NCI-H1092 treated with DMSO at 0.1 percent for 48 hours (cell line): ENCODE measurements at places on chromosomes 1 and 21.

GRCh38 chr1:12112711-12113161 is 49.6 kb downstream of the TNFRSF8 start:
- no peak for DNase-seq

DNA sequence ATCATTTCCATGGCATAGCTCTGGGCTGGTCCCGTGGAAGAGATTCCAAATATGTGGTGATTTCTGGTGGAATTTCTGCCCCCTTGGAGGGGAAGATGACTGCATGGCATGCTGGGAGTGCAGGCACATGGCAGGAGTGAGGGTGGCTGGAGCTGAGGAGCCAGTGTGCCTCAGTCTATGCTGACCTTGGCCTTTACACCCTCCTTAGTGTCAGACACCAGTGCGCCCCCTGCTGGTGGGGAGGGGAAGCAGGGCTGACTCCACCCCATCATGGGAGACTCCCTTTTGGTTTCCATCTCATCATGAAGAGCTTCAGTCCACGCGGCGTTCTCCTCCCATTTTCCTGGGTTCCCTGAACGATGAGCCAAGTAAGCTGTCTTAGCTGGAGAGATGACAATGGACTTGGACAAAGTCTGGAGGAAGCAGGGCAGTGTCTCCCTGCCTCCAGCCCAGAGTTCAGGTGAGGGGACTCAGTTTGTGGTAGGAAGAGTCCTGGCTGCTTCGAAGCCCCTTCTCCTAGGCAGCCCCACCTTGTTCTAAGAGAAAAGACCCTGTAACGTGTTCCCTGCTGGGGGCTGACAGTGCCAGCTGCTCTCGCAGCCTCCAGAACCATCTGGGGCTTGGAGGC is 10.3 kb downstream of the ALX3 start:
- no peak for DNase-seq

DNA sequence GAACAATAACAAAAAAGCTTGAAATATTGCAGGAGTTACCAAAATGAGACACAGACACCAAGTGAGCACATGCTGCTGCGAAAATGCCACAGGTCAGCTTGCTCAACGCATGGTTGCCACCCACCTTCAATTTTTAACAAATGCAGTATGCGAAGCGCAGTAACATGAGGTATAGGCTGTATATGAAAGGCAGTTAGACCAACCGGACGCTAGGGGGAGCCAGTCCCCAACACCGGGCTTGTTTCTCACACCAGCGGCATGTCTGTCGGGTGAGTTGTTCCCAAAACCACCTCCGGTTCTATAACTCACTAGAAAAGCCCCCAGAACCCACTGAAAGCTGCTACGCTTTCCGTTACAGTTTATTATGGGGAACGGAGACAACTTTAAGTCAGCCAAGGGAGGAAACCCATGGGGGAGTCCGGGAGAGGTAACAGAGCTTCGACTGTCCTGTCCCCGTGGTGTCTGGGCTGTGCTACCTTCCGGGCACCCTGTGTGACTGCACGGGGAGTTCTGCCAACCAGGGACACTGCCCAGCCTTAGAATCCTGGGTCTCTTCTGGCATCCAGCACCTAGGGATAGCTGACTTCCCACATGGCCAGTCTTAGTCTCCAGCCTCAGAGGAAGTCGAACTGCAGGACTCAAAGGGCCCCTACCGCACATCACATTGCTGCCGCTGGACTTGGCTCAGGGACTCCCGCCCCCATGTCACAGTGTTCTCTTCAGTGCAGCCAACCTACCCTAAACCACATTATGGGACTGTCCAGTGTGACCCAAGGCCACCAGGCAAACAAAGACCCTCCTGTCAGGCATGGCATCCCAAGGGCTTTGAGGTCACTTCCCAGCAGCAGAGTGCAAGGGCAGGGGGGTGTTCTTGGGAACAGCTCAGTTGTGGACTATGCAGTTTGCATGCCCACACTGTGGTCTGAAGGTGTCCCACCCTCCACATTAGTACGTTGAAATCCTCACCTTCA is 14.0 kb downstream of the RNF187 start:
- DNase-seq: peak; percentile 74

DNA sequence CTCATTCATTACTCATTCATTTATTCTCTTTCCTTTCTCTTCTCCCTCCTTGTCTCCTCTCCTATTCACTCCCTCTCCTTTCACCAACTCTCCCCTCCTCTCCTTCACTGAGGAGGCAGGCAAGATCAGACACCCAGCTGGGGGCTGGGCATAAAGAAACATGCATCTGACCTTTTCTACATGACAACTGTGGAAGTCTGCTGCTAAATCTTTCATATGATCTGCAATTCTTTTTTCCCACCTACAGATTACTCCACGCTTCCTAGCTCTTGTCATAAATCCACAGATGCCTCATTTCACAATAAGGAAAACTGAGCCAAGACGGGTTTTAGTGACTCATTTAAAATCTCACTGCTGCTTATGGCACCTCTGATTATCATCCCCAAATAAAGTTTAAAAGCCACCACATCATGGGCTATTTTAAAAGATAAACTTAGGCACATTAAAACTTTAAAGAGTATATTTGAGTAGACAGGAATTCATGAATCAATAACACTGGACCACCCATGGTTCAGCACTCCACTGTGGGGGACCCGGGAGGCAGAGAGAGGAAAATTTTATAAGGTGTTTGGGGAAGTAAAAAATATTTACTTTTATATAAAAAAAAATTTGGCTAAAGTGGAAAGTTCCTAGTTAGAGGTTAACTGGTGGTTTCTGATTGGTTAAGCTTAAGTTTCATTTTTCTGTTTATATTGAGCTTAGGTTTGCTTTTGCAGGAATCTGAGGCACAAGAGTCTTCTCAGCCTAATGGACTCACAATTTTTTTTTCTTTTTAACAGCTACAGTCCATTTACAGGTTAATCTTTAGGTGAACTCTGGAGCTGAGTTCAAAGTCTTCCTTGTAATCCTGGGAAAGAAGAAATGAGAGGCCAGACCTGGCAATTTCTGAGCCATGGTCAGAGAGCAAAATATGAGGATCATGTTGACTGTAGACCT is 55.8 kb upstream of the DNAH14 start:
- no peak for DNase-seq

DNA sequence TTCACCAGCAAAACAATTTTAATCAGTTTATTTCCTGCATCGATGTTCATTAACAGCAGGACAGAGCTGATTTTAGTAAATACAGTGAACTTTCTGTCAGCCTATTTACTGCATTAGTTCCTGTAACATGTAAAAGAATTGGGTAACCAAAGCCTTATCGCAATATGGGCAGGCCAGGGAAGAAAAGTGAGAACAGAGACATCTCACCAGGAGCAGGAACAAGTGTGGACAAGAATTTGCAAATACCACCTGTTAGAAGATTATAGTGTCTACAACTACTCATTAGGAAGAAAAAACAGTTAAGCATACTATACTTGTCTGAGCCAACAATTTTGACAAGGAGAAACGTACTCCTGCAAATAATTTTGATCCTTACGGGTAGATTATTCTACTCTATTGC is 1293.9 kb downstream of the PLA2G4A start:
- DNase-seq: no peak

GRCh38 chr1:169594391-169594790 is 8.1 kb upstream of the F5 start:
- no peak for DNase-seq

- DNase-seq: peak; percentile 82
Observed at GRCh38 chr1:225999912-226000337, 782 bp upstream of the SDE2 start.

- no peak for DNase-seq
Observed at GRCh38 chr1:91872559-91873081, 13.3 kb downstream of the TGFBR3 start.

DNA sequence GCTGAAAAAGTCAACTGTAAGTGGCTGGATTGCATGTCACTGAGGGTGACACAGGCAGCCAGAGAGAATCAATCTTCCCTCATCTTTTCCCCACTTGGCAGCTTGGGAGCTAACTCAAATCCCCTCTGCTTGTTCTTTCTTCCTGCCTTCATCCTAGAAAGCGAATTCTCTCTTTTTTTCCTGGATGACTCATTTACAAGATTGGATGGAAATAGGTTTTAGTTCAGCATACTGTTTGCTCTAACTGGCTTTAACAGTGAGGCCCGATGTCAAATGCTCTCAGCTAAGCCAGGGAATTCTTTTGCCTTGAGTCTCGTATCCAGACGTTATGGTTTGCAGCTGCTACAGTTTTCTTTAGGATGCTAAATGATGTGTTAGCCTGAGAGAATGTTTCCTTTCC is 72.7 kb downstream of the HUNK start:
- DNase-seq: no peak

DNA sequence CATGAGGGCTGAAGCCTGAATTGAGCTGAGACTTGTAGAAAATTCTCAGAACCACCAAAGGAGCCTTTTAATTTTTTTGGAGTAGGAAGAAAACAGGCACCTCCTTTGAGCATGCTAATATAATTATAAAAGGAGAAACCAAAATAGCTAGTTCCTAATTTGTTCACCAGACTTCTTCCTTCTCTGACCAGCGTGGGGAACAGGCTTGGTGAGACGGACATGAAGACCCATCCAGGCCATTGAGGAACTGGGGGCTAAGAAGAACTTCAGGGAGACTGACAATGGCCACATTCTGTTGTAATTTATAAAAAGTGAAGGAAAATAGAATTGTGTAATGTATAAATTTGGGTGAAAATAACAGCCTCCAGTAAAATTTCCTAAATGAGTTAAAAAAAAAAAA is 62.6 kb downstream of the MAN1C1 start:
- no peak for DNase-seq

GRCh38 chr21:23522751-23523150 is 2084.5 kb downstream of the MRPL39 start:
- DNase-seq: no peak

GRCh38 chr1:114468710-114469468 is 42.1 kb downstream of the TRIM33 start:
- DNase-seq: no peak

DNA sequence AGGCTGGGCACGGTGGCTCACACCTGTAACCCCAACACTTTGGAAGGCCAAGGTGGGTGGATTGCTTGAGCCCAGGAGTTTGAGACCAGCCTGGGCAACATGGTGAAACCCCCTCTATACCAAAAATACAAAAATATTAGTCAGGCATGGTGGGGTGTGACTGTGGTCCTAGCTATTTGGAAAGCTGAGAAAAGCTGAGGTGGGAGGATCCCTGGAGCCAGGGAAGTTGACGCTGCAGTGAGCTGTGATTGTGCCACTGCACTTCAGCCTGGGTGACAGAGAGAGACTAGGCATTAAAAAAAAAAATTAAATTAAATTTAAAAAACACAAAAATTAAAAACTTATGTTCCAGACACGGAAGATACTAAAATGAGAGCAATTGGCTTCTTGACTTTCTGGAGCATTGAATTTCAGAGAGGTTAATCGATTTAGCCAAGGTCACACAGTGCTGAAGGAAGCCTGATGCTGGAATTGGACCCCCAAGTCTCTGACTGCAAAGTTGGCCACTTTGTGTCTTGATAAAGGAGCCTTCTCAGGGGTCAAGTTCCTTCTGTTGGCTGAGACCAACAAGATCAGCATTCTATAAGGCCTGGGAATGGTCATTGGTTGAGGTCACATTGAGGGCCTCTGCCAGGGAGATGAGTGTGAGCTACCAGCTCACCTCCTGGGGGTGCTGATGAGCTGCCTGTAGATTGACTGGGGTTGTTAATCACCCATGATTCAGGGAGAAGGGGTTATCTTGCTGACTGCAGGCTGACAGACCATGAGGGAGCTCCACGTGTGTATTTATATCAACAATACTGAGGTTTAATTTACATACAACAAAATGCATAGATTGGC is 54.3 kb downstream of the RPS6KA1 start:
- no peak for DNase-seq

GRCh38 chr1:233661376-233662159 is 47.7 kb downstream of the KCNK1 start:
- no peak for DNase-seq

- DNase-seq: no peak
Observed at GRCh38 chr1:111176678-111177077, 23.8 kb downstream of the DENND2D start.

DNA sequence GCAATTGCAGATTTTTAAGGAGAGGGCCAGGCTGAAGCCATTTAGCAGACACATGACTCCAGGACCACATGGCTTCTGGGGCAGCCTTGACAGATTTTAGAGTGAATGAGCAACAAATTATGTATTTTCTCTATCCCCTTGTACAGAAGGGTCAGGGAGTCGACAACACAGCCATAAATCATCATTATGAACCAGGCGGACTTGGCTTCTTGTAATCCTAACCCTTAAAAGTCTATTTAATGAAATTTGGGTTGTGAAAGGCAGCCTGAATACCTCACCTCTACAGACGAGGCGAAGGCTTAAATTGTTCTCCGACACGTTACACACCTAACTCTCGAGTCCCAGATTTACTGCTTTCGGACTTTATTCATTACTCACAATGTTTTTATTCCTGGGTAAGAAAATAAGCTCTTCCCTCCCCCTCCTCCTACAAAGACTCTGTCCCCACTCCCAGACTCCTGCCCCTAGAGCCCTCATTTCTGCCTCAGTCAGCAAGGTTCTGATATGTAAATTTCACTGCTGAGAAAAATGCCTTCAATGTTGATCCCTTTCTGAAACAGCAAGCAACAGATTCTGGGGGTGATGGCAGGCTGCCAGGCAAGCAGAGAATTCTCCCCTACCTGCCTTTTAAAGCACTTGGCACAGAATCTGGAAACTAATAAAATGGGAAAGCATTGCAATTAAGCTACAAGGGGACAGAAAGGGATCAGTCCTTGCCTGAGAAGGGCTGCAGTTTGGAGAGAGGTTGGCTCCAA is 51.6 kb downstream of the PLPP3 start:
- peak; percentile 84 for DNase-seq

DNA sequence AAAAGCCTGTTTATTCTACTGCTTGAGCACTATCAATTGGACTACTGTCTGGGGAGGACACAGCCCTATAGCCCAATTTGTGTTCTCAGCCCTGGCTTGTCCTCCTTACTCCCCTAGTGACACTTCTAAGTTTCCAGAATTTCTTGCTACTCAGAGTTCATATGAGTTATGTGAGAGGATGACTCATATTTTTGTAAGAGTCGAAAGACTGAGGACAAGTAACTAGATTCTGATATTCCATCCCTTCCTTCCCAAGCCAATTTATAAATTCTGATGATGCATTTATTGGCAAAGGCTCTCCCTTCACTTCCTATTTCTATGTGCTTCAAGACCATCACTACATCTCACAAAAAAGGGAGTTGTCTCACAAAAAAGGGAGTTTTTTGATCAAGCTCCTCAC is 422.2 kb upstream of the DEPDC1 start:
- no peak for DNase-seq
